AG04450 (cell line): ENCODE measurements at places on chromosomes 11 and 22.

- DNase-seq: no peak
These were observed 50.4 kb downstream of the DENND5A start for GRCh38 chr11:9214765-9215164.

DNA sequence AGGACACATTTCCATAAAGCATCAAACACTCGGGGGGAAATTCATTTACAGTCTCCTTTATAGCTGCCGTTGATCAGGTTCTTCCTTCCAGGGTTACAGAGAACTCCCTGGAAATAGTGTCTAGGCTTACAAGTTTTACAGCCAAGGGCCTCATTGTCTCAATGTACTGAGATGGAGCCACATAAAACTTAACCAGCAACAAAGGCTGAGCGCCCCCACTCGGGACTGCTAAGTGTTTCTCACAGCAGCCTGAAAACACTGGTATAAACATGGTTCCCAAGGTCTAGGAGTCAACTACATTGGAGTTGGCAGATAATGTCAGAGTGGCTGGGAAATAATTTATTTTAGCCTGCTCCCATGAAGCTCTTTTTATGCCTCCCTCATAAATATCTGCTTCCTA, 686.2 kb downstream of the OPCML start:
- no peak for DNase-seq

- DNase-seq: no peak
These were observed 604 bp downstream of the PUS3 start for GRCh38 chr11:125902277-125902926.

DNA sequence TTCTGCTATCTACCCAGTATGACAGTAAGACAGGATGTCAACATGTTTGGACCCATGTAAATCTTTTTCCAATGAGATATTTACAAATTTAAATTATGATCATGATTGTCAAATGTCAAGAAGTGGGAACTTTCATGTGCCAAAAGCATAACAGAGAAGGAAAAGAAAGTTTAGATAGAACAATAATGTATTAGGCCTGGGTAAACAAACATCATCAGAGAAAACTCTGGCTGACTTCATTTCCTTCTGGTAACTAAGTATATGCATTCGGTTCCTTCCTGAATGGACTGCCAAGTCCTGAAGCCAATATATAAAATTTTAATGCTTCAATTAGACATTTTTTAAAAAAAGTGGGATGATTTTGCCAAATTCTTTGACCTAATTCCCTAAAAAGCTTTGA, 16.5 kb downstream of the RNF141 start:
- no peak for DNase-seq

DNA sequence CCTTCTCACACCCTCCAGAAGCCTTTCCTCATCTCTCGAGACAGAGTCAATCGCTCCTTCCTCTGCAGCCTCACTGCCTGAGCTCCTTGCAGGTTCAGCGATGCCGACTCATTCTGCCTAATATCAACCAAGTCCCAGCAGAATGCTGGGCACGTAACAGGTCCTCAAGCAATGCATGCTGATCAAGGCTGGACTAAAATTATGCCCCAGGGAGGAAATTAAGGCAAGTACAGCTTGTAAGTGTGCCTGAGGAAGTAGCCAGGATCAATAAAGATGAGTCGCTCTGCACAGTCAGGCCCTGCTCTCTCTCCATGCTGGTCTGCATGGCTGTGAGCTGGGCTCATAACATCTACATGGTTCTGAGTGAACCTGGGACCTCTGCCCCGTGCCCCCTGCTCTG, 25.6 kb upstream of the NRIP3 start:
- DNase-seq: no peak
